Posterior cingulate gyrus (tissue), 11 donors: ENCODE measurements at places on chromosomes 12 and 14.

DNA sequence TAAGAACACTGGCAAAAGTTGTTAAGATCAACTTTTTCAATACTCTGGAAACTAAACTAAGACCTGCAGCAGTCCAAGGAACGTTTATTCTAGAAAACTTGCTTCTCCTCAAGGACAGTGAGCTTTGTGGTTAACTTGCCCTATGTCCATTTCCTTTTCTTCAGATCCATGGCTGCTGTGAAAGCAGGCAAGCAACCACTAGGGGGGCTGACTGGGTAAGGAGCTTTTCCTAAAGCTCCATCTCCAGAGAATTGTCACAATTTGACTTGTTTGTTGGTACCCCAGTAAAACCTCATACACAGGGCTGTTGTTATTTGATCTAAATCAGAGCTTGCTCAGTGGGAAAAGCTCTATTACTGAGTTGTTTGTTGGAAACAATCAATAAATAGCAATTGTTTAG is 10.1 kb upstream of the RPL10L start:
- no peak for DNase-seq

DNA sequence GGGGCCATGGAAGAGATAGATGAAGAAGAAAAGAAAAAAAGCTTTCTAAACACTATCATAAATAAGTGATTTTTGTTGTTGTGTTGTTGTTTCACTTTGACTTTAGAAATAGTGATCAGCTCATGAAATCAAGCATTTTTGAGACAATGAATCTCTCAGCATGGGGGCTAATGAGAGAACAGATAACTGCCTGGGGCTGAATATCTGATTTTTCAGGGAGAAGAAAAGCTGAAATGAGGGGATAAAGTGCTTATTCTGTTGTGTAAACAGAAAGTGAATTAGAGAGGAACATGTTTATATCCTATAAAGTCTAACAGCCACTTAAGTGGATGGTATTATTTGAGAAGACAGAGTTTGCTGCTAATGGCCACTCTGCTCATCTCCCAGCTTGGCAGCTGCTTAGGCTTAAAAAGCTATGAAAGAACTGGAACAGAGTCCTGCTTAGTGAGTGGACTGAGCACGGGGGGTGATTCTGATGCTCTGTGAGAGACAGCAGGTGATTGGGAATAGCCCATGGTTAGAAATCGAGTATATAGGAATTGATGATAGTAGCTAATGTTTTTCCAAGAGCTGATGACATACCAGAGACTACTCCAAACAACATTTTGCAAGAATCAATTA is 646.1 kb upstream of the TMEM132C start:
- DNase-seq = no peak

DNA sequence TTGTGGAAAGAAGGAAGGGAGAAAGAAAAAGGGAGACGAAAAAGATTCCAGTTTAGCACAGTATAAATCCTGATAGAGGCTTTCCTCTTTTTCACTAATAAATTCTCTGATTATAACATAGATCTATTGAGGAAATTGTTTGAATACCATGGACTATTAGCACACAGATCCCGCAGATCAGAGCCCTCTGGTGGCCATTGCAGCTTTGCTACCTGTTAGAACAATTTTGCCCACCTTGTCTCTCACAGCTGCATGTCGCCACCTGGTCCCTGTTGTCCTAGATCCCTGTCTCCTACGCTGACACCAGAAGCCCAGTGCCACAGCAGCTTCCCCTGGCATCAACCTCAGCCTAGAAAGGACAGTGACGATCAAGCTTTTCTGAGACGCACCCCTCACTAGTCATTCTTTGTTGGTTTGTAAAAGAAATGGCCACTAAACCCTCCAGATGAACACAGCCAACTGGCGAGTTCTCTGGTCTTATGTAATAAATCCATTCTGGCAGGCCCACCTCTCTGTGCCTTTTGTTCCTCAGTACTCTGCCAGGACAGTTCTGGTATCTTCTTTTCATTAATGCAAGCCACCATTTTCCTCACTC is 9.9 kb downstream of the GPHB5 start:
- no peak for DNase-seq

GRCh38 chr14:31898838-31899528 is 178.1 kb upstream of the ARHGAP5 start:
- no peak for DNase-seq
